Fibroblast of skin of abdomen (primary cell): ENCODE measurements at places on chromosomes 16 and 17.

GRCh38 chr17:80372456-80372855 is 42.5 kb upstream of the ENDOV start:
- no peak for DNase-seq

DNA sequence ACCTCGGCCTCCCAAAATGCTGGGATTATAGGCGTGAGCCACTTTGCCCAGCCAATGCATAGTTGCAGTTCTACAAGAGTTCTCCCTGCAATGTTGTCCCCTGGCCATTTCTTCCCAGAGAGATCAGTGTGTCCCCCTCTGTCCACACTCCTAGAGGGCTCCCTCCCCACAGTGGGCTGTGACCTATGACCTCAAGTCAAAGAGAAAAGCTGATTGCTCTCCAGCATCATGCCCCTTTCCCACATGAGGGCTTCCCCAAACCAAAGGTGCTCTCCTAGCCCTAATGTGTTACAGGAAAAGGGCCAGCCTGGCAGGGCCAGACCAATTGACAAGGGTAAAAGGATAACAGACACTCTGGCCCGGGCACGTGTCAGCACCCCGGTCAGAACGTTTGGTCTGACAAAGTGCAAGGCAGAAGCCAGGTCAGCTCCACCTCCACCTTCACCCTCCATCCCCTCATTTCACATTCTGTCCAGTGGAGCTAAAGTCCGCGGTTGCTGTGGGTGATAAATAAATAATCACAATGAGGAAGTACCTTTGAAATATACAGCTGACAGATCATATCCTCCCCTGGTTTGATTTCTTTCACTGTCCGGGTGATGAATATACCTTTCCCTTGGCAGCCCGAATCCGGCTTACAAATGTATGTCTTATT is 17.8 kb downstream of the TTLL6 start:
- no peak for DNase-seq

GRCh38 chr17:18233803-18234518 is 8.5 kb downstream of the LLGL1 start:
- no peak for DNase-seq

- DNase-seq, result no peak
Observed at GRCh38 chr17:58533616-58534188, 19.3 kb upstream of the MTMR4 start.

GRCh38 chr16:77556201-77556873 is 121.5 kb upstream of the ADAMTS18 start:
- DNase-seq, result peak; percentile 44

DNA sequence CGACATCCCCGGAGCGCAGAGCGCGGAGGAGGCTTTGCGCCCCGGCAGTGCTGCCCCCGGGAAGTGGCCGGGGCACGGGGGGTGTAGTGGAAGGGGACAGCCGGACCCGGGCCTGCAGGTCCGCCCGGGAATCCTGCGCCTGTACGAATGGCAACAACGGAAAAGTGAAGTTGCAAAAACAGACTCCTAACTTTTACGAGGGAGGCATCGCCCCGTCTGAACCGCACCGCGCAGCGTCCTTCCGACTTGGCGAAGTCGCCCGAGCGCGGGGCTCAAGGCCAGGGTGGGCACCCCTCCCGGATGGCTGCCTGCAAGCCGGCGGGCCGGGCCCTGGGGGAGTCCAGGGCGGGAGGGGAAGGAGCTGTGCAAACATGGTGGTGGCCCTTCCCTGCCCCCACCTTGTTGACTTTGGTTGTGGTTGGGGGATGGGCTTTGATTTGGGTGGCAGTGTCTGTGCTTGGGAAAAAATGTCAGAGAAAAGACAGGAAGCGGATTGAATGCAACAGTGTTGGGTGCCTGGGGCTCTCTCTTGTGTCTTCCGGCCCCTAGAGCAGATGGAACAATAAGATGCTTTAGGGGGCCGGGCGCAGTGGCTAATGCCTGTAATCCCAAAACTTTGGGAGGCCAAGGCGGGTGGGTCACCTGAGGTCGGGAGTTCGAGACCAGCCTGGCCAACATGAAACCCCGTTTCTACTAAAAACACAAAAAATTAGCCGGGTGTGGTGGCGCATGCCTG is 675 bp downstream of the RNF213 start:
- DNase-seq, result peak; percentile 58

DNA sequence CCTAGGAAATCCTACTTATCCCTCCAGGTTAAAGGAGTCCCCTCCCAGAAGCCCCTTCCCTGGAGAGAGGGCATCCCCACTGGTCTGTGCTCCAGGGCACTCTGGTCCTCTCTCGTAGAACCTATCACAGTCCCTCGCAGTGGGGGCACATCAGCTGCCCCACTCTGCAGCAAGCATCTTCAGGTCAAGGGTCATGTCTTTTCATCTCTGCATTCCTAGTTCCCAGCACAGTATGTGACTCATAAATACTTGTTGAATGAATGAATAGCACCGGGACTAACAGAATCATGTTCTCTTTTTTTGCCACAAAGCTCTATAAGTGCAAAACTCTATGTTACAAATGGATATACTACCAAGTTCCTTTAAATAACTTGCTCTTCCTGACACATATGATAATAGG is 36.0 kb downstream of the RNF157 start:
- peak; percentile 76 for DNase-seq

GRCh38 chr17:36514856-36515255 is 19.8 kb downstream of the MYO19 start:
- DNase-seq, result no peak

DNA sequence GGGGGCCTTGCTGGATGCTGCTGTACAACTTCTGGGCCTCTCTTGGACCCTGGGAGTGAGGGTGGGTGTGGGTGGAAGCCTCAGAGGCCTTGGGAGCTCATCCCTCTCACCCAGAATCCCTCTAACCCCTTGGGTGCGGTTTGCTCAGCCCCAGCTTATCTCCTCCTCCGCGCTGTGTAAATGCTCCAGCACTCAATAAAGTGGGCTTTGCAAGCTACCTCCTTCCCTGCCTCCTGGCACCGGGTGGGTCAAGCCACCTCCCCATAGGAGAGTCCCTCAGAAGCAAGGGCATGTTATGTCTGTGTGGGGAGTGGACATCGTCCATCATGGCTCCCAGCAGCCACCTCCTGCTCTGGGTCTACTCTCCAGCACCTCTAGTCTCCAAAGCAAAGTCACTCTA is 28.4 kb downstream of the CDIP1 start:
- no peak for DNase-seq

- DNase-seq, result peak; percentile 86
Observed at GRCh38 chr17:31570951-31571892, 179.7 kb downstream of the RAB11FIP4 start.

DNA sequence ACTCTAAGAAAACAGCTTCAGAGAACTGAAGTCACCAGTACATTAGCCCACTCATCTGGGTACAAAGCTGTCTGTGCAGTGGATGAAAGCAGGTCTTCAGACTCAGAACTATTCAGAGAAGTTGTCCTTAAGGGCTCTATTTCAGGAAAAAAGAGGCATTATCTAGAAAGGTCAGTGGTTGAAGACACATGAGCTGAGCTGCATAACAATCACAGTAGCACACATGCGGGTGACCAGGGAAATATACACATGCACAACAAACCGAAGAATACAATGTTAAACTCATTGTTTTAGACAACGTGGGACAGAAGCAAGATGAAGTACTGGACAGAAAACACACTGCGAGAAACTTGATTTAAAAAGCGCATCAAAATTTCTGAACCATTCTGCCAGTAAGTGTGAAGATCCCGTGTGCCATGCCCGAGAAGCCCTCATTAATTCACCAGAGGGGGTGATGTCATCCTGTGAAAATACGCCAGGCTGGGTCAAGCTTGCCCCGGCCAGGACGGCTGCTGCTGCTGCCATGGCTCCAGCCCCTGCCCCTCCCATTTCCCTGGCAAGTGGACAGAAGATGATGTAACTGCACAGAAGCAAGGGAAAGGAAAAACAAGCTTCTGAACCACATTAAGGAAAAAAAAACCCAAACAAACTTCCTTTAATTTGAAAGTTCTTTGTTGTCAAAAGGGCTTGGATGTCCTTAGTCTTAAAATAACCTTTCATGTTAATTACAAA is 10.1 kb downstream of the DYNC1LI2 start:
- peak; percentile 86 for DNase-seq

DNA sequence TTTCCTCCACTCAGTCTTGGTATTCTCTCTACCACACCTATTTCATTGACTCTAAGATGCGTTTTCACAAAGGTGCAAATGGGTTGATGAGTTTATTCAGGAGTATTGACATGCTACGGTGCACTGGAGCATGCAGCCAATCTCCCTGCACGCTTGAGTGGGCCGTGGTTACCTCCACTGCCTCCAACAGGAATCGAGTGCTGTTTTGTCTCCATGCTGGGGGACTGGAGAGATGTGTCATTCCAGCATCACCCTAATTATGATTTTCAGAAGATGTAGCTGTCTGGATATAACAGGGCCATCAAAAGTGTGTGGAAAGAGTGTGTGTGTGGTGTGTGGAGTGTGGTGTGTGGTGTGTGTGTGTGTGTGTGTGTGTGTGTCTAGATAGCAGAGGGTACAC is 351.6 kb upstream of the ZFHX3 start:
- no peak for DNase-seq

DNA sequence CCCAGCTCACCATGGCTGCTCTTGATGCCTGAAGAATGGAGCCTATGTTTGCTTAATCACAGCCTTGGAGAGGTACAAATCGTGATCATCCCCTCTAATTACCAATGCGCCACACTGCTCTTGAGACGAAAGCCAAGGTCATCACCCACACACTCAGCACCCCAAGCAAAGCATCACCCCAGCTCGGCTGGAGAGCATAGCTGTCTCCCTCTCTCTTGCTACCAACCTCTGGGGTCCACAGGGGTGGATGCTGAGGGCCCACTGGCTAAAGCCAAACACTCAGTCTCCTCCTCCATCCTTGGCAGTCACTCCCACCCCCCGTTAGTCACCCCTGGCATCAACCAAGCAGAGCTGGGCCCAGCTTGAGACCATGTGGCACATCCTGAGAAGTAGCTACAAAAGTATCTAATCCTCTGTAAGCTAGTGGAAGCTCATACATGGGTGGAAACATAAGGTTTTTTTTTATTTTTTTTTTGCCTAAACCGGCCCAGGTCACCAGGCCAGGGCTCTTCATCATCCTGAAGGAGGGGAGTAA is 44.8 kb downstream of the PIMREG start:
- no peak for DNase-seq

- DNase-seq, result no peak
Observed at GRCh38 chr17:56020369-56020768, 132.9 kb upstream of the ANKFN1 start.

GRCh38 chr17:68205808-68206720 is 41.8 kb upstream of the AMZ2 start:
- DNase-seq, result no peak

- no peak for DNase-seq
Observed at GRCh38 chr16:11570258-11570657, 16.5 kb downstream of the LITAF start.

DNA sequence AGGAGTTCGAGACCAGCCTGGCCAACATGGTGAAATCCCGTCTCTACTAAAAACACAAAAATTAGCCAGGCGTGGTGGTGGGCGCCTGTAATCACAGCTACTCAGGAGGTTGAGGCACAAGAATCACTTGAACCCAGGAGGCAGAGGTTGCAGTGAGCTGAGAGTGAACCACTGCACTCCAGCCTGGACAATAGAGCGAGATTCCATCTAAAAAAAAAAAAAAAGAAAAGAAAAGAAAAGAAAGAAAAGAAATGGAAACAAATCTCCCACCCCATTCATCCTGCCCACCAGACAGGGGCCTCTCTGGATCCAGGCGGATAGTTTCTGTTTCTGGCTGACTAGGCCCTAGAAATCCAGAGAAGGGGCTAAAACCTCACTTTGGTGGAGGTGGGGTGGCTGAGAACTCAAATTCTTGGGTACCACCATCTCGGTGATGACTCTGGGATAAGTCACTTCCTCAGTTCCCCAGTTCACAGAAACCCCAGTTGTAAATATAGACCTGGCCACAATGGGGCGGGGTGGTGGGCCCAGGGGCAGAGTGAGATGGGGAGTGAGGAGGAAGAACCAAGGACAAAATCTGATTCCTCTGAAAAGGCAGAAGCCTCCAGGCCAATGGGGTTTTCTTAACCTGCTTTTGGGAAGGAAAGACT is 22.2 kb downstream of the SOCS1 start:
- DNase-seq, result no peak

- DNase-seq, result no peak
Observed at GRCh38 chr16:8885674-8886592, 3.8 kb downstream of the LITAFD start.

DNA sequence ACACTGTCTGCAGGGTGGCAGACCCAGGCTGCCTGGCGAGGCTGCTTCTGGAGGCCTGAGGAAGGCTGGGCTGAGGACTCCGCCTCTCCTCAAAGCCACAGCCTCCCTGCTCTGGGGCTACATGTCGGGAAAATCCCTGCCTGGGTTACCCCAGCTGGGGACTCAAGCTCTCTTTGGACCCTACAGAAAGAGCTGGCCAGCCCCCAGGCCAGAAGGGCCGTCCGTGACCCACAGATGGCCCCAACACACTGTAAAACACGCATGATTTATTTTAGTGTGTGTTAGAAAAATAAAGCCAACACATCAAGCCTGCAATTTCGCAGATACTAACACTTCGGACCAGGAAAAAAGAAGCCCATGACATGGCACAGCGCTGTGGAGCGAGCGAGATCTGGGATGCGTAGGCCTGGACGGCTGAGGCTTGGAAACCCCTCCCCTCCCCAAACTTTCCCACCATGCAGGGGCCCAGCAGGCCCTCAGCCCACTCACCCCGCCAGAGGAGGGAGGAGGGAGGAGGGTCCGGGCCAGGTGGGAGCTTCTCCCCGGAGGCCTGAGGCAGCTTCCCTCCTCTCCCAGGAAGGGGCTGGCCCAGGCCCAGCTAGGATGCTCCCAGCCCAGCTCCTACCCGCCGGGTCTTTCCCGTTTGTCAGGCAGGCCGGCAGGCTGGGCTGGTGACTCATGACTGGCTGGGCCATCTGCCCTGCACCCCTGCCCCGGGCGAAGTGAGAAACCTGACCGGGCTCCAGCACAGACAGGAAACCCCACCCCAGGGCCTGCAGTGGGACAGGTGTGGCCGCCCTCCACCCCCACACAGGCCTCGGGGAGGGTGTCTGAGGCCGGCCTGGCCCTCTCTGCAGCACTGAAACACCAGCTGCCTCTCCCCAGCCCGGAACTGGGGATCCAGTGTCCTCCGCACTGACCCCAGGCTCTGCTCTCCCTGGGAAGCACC is 34.1 kb upstream of the SLC38A10 start:
- peak; percentile 84 for DNase-seq

GRCh38 chr16:1194665-1195392 is 30.2 kb downstream of the TPSG1 start:
- no peak for DNase-seq

- DNase-seq, result no peak
Observed at GRCh38 chr17:81329927-81330883, 35.1 kb upstream of the SLC38A10 start.

GRCh38 chr16:57190136-57190535 is 4.0 kb downstream of the RSPRY1 start:
- no peak for DNase-seq

GRCh38 chr16:28100810-28101532 is 37.5 kb upstream of the GSG1L start:
- no peak for DNase-seq

GRCh38 chr17:47620503-47621245 is 29.0 kb upstream of the KPNB1 start:
- no peak for DNase-seq

GRCh38 chr16:73071131-73071940 is 23.4 kb upstream of the ZFHX3 start:
- DNase-seq, result peak; percentile 36

GRCh38 chr17:58176200-58176599 is 9.4 kb downstream of the OR4D2 start:
- no peak for DNase-seq

- peak; percentile 28 for DNase-seq
Observed at GRCh38 chr16:85285681-85286065, 173.4 kb upstream of the CIBAR2 start.

- no peak for DNase-seq
Observed at GRCh38 chr17:15442311-15443180, 24.9 kb downstream of the CDRT4 start.
